ENCODE measurements at places on chromosomes 7 and 10.

DNA sequence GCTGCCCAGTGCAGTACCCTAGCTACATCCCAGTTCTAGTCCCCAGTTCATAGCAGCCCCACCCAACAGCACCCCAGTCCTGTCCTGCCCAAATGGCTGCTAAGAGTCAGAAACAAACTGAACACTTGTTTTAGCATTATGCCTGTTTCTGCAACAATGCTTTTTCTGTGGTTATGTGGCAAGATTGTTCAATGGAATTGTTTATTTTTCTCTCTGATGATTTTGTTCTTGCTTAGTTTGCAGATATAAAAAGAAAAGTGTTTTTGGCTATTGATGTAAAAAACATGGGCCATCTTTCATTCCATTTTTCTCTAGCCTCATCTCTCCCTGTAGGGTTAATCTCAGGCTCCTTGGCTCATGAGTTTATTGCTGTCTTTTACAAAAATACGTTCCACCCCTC, 42.5 kb downstream of the LRRC4 start:
- no peak for DNase-seq

DNA sequence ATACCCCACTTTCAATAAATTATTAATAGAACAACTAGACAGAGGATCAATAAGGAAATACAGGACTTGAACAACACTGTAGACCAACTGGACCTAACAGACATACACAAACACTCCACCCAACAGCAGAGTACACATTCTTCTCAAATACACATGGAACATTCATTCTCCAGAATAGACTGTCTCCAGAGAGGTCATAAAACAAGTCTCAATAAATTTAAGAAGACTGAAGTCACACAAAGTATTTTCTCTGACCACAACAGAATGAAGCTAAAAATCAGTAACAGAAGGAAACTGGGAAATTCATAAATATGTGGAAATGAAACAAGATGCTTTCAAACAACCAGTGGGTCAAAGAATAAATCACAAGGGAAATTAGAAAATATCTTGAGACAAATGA, 119.8 kb downstream of the SMURF1 start:
- DNase-seq = no peak

DNA sequence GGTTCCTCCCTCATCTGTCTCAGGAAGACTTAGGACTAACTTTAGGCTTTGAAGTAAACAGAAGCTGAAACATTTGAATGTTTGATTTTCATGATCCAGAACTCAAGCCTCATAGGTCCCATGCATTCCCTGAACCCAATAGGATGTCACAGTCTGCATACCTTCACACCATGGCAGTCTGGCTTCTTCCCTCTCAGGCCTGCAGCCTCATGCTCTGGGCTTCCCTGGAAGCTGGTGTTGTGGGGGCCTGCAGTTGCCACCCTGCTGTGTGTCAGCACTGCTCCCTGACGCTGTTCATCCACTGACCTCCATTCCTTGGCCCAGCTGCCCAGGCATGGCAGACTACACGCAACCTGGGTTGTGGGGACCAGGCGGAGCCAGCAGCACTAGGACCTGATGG, 267.5 kb upstream of the KAT6B start:
- no peak for DNase-seq

- no peak for DNase-seq
Measured at GRCh38 chr7:121082400-121083101, 94.0 kb downstream of the CPED1 start.

GRCh38 chr7:67348171-67348570, 351.5 kb downstream of the TYW1 start:
- no peak for DNase-seq

GRCh38 chr10:3858051-3858845, 73.2 kb upstream of the KLF6 start:
- no peak for DNase-seq

GRCh38 chr7:142357953-142358520, 100.2 kb upstream of the PRSS58 start:
- peak; percentile 64 for DNase-seq

DNA sequence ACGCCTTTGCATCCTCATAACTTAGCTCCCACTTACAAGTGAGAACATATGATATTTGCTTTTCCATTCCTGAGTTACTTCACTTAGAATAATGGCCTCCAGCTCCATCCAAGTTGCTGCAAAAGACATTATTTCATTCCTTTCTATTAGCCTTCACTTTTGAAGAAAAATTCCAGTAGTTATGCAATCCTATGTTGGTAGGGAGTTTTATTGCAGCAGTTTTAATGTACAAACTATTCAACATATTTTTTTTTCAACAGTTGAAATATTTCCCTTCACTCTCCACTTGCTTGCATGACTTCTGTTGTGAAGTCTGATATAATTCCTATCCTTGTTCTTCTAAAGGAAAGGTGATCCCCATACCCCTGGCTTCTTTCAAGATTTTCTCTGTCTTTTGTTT, 27.3 kb upstream of the ARHGAP22 start:
- DNase-seq = no peak

GRCh38 chr10:3427347-3427746, 254.8 kb upstream of the PITRM1 start:
- no peak for DNase-seq

DNA sequence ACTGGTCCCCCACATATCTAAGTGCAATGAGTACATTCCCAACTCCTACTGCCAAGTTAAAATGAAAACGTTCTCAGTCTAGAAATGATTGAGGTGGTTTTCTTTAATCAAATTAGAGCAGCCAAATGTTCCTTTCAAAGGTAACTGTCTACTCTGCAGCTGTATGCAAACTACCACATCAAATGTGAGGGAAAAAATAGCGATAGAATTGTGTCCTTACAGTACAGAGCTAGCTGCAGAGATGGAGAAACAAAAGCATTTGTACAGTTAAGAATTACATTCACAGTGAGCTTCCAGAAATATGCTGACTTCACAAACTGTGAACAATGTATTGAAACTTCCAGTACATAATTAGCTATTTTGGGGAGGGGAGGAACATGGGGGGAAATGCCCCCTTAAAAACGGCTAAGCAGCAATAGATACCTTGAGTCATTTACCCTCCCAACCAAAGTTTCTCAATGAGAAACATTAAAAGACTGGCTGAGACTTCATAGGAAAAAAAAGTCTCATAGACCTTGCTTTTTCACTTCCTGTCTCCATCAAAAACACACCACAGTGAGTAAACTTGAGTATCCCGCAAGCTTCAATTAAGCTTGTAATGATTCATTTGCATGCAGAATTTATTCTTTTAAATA, 22.9 kb downstream of the CDK6 start:
- DNase-seq = no peak

- DNase-seq = peak; percentile 95
Measured at GRCh38 chr10:75401569-75402485, at the start of gene ZNF503. TSS of gene ZNF503 (minus strand) at chr10:75401764. CDS start at chr10:75401419, 345 bp downstream.

GRCh38 chr7:78198756-78199155, 400.2 kb downstream of the PHTF2 start:
- DNase-seq = no peak

DNA sequence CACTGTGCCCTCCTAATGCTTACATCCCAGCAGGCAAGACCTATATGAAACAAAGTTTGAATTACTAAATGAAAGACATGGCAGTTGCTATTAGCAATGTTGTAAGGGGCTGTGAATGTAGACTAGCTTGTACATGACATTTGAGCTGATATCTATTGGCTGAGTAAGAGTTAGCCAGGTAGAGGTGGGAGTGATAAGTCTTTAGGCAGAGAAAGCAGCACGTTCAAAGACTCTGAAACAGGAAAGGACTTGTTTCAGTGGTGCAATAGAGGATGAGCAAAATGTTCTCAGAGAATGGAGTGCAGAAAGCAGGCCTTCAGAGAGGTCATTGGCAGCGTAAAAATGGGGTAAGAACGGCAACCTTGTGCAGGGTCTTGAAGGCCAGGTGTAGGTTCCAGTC, 687.6 kb downstream of the AUTS2 start:
- DNase-seq = no peak

DNA sequence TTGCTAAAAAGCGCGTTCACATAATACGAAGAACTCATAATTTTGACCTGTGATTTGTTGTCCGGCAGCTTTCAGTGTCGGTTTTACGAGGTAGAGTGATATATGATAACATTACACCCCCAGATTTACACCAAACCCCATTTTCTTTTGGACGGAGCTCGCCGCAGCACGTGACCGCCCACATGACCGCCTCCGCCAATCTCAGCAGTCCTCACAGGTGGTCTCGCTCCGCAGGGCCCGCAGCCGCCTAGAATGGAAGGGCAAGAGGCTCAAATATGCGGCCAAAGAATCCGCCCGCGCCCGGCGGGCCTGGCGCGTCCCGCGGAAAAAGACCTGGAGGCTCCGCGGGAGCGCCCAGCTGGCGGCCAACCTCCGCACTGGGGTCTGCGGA, at the start of gene HOXA7:
Gene HOXA7, minus strand, starts transcription at position 168 of the 391 bp plus-strand sequence. Its CDS starts 130 bp downstream, at position 38.
- peak; percentile 80 for DNase-seq

- DNase-seq = no peak
Measured at GRCh38 chr10:24262929-24263590, 54.1 kb downstream of the KIAA1217 start.

- no peak for DNase-seq
Measured at GRCh38 chr7:35780070-35780469, 20.8 kb upstream of the SEPTIN7 start.

DNA sequence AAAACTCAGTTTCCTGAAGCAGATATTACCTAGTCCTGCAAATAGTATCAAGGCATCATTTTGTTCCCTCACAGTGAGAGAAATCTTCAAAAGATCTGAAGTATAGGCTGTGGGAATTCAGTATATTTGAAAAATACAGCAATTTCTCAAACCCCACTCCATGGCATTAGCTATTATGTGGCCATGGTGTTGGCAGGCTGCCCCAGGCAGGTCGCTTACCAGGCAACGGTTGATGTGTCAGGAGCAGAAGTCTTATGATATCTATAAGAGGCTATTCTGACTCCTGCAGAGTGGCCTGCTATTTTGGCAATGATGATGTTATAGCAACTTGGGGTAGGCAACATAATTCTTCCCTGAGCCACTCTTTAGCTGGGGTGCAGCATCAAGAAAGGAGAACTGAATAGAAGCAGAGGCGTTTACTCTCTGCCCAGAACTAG, 187.9 kb downstream of the PLXDC2 start:
- DNase-seq = no peak

DNA sequence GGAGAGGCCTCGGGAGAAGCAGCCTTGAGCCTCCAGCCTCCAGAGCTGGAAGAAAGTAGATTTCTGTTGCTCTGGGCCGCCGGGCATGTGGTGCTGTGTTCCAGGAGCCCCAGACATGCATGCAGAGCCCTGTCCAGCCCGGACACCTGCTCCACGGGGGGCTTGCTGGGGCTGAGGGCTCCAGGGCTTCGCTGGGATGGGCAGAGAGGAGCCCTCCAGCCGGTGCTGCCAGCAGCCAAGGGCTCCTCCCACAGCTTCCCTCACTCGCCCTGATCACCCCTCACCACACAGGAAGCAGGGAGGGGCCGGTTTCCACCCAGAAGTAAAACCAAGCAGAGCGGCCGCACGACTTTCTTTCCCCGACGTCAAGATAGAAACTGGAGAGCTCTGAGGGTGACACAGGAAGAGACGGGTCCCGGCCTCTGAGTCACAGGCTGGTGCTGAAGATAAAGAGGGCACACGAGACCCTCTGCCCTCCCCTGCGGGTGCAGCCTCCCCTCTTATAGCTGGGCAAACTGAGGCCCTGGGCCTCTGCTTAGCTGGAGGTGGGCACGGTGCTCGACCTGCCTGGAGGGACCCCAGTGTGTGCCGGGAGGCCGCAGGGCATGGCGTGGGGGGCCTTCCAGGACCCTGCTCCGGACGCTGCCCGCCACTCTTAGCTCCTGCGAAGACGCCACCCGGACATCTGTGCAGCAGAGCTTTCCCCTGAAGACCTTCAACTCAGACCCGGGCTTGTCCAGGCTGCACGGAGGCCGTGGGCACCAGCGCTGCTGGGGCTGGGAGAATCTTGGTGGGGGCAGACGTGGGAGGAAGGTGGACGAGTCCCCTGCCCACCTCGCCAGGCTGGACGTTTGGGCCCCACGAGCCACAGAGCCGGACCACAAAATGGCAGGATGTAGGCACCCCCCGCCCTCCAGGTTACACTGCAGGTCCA, 31.1 kb downstream of the ADAP1 start:
- DNase-seq = peak; percentile 72

DNA sequence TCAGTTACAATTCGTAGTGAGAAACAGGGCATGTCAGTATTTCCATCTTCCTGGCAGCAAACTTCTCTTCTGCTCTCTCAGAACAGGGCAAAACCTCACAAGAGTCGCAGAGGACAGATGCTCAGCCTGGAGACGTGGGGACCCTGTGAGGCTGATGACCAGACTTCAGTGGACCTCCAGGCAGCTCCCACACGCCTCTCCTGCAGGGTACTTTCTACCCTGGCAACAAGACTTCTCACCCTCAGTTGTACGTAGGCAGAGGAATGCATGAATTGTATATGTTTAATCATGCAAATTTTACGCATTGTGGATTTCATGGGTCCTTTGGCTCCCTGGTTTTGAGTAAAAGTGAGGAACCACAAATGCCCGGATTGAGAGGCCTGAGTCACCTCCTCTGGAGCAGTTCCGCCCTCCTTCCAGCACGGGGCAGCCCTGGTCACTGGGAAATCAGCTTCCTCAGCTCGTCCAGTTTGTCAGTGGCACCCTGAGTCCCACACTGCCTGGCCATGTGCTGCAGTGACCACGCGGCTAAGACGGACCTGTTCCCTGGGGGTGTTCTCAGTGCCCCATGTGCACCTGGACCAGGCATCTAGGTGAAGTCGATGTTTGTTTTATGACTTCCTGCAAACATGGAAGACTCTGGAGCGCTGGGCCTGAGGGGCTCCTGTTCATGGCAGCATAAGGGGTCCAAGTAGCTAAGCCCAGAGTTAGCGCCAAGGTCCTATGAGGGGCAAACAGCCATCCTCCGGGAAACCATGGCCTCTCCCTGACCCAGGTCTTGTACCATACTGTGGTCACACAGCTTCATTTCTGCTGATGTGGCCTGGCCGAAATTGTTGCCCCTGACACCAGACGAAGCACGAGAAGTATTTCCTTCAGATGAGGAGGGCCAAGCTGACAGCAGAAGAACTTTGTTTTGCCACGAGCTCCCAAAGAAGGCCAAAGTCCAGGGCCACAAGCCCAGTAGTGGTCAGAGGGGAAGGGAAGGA, 165.1 kb downstream of the TNS3 start:
- no peak for DNase-seq

- no peak for DNase-seq
Measured at GRCh38 chr10:75086278-75086934, 25.1 kb upstream of the SAMD8 start.

DNA sequence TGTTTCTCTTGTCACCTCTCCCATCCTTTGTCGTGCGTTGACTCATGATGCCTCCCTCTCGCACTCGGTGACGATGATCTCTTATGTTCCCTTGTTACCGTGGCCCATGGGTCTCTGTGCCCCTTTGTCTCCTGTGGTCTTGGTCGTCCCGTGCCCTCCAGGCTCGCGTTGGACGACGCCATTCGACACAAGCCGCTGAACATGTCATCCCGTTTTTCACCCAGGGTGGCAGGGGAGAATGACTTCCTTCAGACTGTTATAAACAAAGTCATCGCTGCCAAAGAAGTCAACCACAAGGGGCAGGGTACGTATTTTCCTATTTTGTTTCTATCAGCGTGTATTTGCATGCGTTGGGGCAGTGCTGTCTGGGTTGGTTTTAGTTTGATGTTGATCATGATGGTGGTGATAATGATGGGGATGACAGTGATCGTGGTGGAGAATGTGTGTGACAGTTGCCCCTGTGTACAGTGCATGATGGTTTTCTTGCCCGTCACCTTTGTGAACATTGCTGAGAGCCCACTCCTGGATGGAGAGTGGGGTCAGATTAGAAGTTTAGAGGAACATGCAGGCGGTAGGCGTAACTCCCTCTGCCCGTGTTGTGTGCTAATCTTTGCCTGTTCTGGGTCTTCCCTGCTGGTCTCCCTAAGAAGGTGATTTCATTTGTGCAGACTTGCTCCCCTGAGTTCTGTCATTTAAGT, 107.0 kb downstream of the DOCK1 start:
- no peak for DNase-seq
